ENCODE measurements at places on chromosomes 16 and 17. TPM values are rescaled to one million over a fixed set of nuclear protein-coding genes. Genes with fewer than 3 reads are reported as not detected.

GRCh38 chr16:82917886-82918595 lies 291.3 kb downstream of the CDH13 start:
- DNase-seq = no peak

DNA sequence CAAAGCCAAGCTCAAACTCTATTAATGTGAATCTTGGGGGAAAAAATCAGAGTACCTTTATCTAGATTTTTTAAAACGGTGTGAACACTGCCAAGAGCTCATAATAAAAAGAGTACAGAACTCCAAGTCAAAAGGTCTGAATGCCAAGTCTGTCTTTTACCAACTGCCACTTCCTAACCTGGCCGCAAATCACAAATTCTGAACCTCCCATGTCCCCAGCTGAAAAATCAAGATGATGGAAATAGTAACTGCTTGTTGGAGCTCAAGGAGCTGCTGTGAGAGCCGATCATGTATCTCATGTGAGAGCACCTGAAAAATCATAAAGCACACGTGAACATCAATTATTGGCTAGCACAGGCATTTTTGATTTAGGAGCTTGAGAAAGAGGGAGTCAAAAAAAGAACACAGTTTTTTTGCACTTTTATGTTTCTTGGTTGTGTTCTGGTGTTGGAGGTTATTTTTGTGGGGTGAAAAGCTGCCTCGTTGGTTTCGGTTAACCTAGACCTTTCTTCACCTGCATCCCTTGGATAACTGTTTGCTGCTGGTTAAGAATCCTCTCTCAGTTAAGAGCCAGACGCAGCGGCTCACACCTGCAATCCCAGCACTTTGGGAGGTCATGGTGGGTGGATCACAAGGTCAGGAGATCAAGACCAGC lies 50.5 kb downstream of the GAS7 start:
- no peak for DNase-seq

- no peak for DNase-seq
Measured at GRCh38 chr16:26885674-26886073, 181.1 kb upstream of the C16orf82 start.

DNA sequence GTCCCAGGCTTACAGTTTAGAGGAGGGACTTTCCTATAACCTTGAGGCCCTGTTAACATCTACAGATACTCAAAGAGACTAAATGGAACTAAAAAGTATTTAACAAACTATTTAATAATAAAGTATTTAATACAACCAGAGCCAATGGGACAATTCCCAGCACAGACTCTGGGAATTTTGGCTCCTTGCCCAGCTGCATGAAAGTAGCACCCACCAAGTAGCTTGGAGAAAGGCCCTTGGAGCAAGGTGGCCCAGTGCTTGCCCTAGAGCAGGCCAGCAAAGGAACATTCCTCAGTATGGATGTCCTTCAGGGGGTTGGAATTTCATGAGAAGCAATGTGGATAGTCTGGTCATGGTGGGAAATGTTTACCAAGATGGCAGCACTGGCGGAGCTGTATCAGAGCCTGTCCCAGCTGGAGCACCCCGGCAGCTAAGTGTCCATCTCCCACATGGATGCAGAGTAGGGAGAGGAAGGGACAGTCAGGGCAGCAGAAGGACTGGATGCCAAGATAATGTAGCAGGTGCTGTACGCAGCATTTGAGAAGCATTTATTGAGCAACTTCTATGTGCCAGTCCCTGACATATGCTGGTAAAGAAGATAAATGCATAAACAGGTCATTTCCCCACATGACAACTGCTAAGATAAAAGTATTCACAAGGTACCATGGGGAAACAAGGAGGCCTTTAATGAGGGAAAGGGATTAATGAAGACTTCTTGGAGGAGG lies 5.2 kb upstream of the SMARCD2 start:
- no peak for DNase-seq

- DNase-seq = peak; percentile 43
Measured at GRCh38 chr17:42608305-42609181, 631 bp downstream of the RETREG3 start.

DNA sequence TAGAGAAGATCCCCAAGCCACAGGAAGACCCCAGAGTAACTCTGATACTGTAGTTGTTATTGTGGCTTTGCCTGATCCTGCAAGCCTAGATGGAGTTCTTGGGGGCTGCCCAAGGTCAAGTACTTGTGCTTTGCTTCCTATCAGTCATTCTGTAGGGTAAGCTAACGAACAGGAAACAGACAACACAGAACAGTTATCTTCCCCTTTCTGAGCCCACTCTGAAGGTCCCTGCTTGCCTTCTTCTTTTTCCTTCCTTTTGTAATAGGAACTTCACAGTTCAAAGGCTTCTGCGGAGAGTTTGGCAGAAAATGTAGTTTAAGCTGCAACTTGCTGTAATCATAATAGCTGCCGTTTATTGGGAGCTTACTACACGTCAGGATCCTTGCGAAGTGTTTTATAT lies 494.1 kb upstream of the ERCC4 start:
- DNase-seq = no peak

DNA sequence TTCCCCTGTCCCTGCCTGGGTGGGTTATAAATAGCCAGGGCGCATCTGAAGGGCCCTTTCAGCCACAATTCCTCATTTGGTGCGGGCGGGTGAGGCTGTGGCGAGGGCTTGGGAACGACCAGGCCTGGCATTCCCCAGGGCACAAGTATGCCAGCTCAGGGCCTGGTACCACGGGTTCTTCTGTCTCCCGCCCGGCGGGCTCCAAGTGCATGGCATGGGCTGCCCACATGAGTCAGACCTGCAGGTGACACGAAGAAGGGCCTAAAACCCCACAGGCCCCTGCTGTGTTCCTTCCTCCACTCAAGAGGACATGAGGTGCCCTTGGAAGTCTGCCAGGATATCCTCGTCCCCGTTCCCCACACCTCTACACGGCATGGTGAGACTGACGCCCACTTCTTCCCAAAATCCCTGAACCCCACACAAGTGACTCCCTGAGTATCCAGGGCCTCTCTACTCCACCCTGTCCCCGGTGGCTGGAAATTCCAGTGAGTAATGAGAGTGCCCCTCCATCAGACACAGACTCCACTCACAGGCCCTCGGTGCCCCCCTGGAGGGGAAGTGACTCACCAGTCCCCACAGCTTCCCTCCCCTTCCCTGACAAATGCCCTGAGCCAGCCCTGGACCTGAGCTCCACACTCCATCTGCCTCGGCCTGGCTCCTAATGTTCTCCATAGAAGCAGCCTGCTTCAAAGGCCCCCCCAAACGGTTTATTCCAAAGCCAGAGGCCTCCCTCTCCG lies 68.8 kb downstream of the ABR start:
- peak; percentile 62 for DNase-seq

DNA sequence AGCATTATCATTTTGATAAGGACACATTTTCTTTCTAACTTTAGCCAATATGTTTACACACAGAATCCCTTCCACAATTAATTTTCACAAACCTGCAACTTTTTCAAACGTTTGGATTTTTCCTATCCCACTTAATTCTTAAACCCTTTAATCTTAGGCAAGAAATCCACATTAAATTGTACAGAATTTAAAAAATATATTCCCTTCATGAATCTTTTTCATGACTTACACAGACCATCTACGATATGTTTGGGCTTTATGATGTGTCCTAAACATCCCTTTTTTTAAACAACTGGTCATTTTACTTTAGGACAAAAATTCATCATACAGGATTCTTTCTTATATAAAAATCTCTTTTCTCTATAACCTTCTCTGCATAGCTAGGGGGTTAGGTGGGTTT lies 241.5 kb upstream of the CNTNAP4 start:
- no peak for DNase-seq

- DNase-seq = no peak
Measured at GRCh38 chr16:72537664-72538063, 365.7 kb upstream of the PMFBP1 start.

GRCh38 chr16:65318138-65318537 lies 196.3 kb upstream of the CDH11 start:
- DNase-seq = no peak

- DNase-seq = no peak
Measured at GRCh38 chr16:1530349-1530882, 3.0 kb upstream of the TMEM204 start.

The RBFOX1 gene
- not detected for polyA plus RNA-seq

The TM4SF5 gene
- 27.8 TPM for polyA plus RNA-seq

The CD300LB gene
- 0.13 TPM for polyA plus RNA-seq

The CES4A gene
- polyA plus RNA-seq = 15.9 TPM

The ARHGAP27 gene
- polyA plus RNA-seq = 65.2 TPM

Data from small intestine (tissue), 16 donors.